ENCODE measurements at places on chromosomes 11 and 22.

GRCh38 chr11:35682230-35683173, 19.9 kb downstream of the TRIM44 start:
- peak; percentile 64 for DNase-seq

DNA sequence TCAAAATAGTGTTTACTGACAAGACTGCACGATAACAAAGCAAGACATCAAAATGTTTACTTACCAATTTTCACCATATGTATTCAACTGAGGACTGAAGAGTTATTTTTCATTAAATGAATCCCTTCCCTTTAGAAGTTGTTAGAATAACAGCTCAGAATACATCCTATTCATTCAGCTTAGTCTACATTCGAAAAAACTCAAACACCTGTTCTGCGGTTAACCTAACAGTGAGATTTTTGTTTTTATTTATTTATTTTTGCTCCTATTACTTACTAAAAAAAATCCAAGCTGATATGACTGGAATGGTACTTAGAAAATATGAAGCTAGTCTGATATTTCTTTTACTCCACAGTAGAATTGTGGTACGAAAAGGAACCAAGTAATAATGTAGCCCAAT, 10.0 kb downstream of the KCNA4 start:
- no peak for DNase-seq

DNA sequence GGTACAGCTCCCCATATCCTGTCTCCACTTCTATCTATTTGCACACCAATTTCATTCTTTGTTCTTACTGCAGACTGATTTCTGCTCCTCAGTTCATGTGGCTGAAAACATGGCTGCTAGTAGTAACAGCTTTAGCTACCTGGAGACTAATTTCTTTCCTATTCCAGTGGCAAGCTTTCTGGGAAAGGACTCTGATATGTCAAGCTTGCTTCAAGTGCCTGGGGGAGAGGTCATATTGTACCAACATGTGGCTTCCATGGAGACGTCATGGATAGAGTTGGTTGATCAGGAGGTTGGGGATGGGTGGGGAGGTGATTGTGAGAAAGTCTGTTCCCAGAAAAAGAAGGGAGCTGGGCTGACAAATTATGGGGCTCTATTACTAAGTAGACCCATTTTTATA, 44.9 kb downstream of the ADM start:
- no peak for DNase-seq

- DNase-seq, result no peak
Measured at GRCh38 chr11:95115597-95115996, 26.0 kb downstream of the ENDOD1 start.

DNA sequence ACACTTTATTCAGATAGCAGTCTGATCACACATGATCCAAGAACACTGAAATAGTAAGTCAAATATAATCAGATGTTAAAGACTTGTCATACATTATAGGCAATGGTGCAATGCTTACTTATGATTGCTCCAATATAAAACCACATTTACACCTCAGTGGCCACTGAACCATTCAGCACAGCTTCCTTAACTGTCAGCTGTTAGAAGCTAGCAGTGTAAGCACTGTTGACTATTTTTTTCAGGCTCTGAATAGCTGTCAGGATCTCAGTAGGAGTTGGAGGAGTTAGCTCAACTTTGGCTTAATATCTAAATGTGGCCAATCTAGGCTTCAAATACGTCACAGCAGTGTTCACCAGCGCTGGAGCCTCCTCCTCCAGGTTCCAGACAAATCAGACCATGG, 36.6 kb downstream of the METTL15 start:
- DNase-seq, result no peak

Data from WERI-Rb-1 (cell line).